ENCODE measurements at places on chromosomes 16 and 17. TPM values are rescaled to one million over a fixed set of nuclear protein-coding genes. Genes with fewer than 3 reads are reported as not detected.

SNRNP25 gene
- 13.6 TPM for total RNA-seq

KRT10 gene
- 39.0 TPM for total RNA-seq

DNA sequence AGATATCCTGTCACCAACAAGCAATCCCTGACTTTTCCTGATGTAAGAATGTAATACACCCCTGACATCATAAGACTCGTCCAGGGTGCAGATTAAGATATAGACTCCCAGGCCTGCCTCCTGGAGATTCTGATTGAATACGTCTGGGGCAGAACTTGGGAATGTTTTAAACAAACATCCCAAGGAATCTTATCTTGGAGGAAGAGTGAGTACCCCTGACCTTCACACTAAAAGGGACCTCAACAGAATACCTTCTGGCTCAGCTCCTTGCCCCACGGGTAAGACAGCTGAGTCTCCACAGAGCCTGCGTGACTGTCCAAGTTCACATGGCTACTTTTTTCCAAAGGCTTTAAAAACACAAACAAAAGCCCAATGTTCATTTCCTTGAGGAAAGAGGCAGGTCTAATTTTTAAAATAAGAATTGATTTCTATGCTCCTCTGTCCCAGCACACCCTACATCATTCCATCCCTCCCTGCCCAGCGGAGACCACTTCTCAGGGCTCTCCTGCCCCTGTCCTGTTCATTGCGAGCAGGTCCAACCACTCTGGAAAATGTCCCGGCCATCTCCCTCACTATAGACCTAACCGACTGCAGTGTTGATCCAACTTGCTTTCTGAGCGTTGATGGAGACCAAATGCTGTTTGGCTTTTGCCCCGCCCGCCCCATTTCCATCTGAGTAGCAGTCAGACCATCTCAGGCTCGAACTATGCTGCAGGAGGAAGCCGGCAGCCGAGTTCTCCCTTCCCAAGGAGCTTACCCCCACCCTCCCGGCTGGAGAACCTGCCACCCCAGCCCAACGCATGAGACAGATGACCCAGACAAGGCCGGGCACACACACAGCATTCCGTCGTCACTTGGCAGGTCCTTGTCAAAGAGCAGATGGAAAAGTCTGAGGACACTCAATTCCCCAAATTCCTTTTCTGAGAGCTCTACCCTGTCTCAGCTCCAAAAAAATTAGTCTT is 44.1 kb upstream of the MYH10 start:
- H3K27ac ChIP-seq: no peak overlapping the region
- H3K4me1 ChIP-seq: no peaks in the 10 kb centered on the region
- H3K27me3 ChIP-seq: no peaks in the 10 kb centered on the region
- H3K4me3 ChIP-seq: no peak overlapping the region

KCNH4 gene
- 0.32 TPM for total RNA-seq

- H3K4me1 ChIP-seq: peaks cover 87% of the 10 kb centered on the region
- no peak for DNase-seq
- H3K4me3 ChIP-seq: no peak overlapping the region
These were observed 5.5 kb downstream of the USP32 start for GRCh38 chr17:60386147-60387058.

GRCh38 chr16:87874639-87875427 is 5.5 kb upstream of the SLC7A5 start:
- peaks cover 12% of the 10 kb centered on the region for H3K4me1 ChIP-seq
- peaks cover 53% of the 10 kb centered on the region for H3K27me3 ChIP-seq
- no peaks in the 10 kb centered on the region for H3K36me3 ChIP-seq
- DNase-seq: no peak

Data from spleen (tissue), 13 donors.